ENCODE measurements at places on chromosomes 3 and 15.
A peak's percentile ranks its signal among the peaks of the same experiment; 100 is the strongest.

DNA sequence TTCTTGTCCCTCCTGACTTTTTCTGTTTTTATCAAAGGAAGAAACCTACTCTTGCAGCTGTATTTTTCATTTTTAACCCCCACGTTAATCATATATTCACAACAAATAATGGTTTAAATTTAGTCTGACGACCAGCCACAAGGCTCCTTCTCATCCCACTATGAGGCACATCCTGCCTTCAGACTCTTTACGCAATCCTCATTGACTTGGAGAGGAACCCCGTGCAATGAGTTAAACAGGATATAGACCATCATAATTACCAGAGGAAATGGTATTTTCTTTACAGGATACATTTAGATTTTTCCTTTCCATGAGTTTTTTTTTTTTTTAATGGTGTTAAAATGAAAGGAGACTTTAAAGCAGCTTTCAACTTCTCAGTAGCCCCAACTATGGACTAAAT is 68.5 kb downstream of the WWTR1 start:
- DNase-seq, result no peak

- no peak for DNase-seq
Measured at GRCh38 chr3:27079427-27080257, 289.5 kb downstream of the NEK10 start.

GRCh38 chr15:65201918-65202317 is 9.4 kb downstream of the CILP start:
- DNase-seq, result no peak

DNA sequence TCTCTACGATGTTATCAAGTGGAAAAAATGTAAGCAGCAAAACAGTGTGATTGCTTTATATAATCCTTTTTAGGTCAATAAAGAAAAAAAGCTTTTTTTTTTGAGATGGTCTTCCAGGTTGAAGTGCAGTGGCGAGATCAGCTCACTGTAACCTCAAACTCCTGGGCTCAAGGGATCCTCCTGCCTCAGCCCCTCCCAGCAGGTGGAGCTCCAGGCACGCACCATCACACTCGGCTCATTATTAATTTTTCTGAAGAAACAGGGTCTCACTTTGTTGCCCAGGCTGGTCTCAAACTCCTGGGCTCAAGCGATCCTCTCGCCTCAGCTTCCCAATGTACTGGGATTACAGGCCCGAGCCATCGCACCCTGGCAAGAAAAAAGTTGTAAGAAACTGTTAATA is 17.3 kb downstream of the RNF168 start:
- DNase-seq, result no peak

- DNase-seq, result no peak
Measured at GRCh38 chr15:28068930-28069329, 30.2 kb downstream of the OCA2 start.

DNA sequence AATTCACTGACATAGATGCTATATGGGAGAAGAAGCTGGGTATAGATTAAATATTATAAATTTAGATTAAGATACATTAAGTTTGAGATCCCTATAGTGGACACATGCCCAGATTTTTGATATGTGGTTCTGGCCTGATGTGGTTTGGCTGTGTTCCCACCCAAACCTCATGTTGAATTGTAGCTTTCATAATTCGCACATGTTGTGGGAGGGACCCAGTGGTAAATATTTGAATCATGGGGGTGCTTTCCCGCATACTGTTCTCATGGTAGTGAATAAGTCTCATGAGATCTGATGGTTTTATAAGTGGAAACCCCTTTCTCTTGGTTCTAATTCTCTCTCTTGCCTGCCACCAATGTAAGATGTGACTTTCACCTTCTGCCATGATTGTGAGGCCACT is 189.4 kb upstream of the CD96 start:
- no peak for DNase-seq

GRCh38 chr3:3801494-3801841 is 2.2 kb downstream of the LRRN1 start:
- DNase-seq, result no peak

DNA sequence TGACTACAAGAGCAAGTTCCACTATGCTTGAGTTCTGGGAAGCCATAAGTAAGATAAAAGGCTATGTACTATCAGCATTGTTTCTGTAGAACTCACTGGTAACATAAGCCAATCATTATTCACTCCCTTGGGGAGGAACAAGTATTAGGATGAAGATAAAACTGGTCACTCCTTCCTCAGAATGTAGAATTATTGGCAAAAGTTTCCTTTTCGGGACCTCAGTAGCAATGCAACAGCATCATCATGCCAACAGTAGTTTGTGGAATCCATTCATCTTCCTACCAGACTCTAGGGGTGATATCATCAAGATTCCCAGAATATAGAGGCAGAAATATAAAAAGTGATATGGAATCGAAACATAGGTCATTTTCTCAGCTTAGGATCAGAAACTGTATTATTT is 209.5 kb downstream of the PLOD2 start:
- DNase-seq, result no peak

GRCh38 chr3:150520408-150520807 is 25.9 kb downstream of the SERP1 start:
- DNase-seq, result no peak

DNA sequence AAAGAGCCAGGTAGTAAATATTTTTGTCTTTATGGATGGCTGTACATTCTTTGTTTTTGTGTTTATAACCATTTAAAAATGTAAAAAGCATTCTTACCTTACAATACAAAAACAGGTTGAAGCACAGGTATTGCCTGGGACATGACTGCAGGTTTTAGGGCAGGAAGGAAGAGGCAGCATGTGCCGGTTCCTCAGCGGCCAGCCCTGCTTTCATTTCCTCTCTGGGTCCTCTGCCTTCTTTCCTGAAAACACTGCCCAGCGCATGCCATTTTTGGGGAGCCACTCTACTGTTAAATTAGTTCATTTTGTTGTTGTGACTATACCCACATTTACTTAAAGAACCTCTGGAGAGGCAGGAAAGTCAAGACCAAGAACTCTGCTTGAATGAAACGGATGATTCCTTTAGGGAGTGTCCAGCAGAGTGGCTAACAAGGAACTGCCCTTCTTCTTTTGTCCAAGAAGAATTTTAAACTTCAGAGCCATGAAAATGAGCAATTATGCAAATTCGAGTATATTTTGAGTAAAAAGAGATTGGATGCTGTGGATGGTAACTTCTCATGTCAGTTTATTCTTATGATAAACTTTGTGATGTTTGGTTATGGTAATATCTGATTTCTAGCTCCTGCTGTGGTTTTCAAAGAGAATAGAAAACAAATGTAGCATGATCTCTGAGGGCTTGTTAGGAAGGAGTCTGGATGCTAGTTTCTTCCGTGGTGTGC is 52.7 kb downstream of the SACM1L start:
- DNase-seq, result no peak

GRCh38 chr15:42071717-42072116 is 22.6 kb downstream of the PLA2G4D start:
- no peak for DNase-seq

DNA sequence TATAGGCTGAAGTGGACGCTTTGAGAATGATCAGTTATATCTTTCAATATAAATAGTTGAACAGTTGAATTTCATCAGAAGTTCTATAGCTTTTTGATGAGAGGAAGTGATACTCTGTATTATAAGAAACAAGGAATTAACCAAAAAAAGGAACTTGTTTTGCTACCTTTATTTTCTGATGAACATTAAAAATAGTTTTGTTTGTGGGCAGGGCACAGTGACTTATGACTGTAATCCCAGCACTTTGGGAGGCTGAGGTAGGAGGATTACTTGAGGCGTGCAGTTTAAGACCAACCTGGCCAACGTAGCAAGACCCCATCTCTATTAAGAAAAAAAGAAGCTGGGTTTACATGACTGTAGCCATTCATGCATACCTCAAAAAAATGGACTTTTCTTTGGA is 16.7 kb downstream of the BLOC1S6 start:
- DNase-seq, result no peak

DNA sequence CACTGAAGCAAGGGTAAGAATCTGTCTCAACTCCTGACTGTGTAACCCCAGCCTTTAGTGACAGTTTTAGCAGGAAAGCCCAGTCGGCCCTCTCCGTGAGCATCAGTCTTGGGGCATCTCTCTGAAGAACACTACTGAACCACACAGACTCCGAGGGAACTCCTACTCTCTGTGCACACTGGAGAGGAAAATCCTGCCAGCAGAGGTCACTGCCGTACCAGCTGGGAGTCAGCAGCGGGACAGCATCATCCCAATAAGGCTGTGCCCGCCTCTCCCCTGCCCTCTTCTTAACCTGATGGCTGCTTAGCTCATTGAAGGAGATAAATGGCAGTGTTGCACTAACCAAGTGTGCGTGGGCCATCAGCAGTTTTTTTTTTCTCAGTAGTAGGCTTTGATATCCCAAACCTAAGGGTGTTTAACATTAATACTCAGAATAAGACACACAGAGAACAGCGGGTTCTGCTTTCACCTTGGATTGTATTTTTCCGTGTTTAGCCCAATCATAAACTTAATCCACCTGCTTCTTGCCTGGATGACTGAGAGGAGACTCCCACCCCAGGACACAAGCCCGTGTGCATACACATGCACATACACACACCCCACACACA is 26.6 kb upstream of the RASA2 start:
- DNase-seq, result peak; percentile 63

- no peak for DNase-seq
Measured at GRCh38 chr3:179796421-179796820, 143.6 kb downstream of the USP13 start.

DNA sequence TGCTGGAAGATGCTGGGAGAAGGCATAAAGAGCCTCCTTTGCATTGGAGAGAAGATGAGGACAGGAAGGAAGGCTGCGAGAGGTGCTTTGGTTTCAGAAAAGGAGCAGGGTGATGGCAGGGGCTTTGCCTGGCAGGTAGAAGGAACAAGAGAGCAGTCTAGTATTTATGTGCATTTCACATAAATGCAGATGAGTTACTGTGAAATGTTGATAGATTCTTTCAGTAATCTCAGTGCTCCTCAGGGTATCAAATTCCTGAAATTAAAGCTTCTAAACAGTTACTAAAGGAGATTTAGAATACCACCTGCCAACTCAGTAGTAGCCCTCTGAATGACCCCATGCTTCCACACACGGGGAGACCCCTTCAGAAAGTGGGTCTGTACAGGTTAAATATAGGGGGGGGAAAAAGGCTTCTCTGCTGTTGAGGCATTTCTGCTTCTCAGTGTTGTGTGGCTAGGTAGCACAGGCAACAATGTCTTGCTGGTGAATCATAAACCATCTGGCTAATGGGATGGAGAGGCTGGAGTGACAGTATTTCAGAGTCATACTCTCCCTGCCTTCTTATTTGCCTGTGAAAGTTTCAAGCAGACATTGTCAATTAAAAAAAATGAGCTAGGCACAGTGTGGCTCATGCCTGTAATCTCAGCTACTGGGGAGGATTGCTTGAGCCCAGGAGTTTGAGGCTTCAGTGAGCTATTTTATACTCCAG is 14.3 kb upstream of the FBXL22 start:
- no peak for DNase-seq

GRCh38 chr15:55907797-55908196 is 85.6 kb downstream of the NEDD4 start:
- no peak for DNase-seq

DNA sequence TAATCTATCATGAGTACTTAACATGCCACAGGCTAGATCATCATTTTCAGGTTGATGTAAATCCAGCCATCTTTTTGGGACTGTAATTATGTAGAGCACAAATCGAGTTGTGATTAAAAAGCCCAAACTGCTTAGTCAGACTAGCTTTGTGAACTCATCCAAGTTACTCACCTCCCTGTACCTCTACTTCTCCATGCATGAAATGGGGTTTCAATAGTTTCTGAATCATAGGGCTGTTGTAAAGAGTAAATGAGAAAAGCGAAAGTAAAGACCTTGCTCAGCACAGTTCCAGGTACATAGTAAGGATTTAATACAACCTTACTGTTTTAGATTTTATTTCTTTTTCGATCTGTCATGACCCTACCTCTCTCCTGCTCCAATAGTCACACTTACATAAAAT is 85.6 kb upstream of the GAP43 start:
- no peak for DNase-seq

- DNase-seq, result peak; percentile 34
Measured at GRCh38 chr3:120795017-120795648, 52.6 kb downstream of the GTF2E1 start.

GRCh38 chr3:69896095-69896494 is 103.4 kb upstream of the SAMMSON start:
- no peak for DNase-seq

GRCh38 chr3:127363891-127364290 is 76.0 kb upstream of the PRR20G start:
- DNase-seq, result no peak

DNA sequence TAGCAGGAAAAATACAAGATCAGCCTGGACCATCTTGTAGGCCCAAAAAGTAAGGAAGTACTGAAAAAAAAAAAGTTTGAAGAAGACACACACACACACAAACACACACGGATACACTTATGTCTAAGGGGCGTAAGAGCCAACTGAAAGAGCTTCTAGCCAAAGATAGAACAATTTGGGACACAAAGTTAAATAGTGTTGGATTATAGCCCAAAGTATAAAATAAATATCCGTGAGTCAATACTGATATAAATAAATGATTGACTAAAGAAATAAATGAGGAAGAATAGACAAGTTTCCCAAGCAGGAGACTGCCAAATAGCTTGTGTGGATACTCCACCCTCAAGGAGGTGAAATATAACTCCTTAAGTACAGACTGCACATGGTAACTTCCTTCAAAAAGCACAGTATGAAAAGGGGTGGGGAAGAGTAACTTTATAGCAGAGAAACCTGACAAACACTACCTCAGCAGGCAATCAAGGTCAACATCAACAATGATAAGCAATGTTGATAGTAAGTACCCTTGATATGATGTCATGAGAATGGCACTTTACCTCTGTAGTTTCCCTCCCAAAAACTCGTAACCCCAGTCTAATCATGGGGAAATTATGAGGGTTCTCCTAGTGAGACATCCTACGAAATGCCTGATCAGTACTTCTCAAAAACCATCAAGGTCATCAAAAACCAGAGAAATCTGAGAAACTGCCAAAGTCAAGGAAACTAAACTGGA is 187.3 kb upstream of the ATP11B start:
- DNase-seq, result no peak

GRCh38 chr3:181921220-181921619 is 209.5 kb downstream of the SOX2 start:
- DNase-seq, result no peak

GRCh38 chr15:79243723-79244122 is 38.8 kb upstream of the ANKRD34C start:
- no peak for DNase-seq

Data from T-helper 22 cell (primary cell).